ENCODE measurements at places on chromosomes 6 and 20. TPM values are rescaled to one million over a fixed set of nuclear protein-coding genes. Genes with fewer than 3 reads are reported as not detected.

Gene MYB
- total RNA-seq = 1.0 TPM

Gene SLC13A3
- total RNA-seq = 0.12 TPM

Gene GRM1
- total RNA-seq = 0.04 TPM

Gene MTO1
- total RNA-seq = 12.9 TPM

Gene MRAP2
- 1.3 TPM for total RNA-seq

Gene ARG1
- not detected for total RNA-seq

Gene CPNE1
- total RNA-seq = 209 TPM

Gene APOM
- 3.2 TPM for total RNA-seq

Gene CCN6
- total RNA-seq = not detected

Gene SALL4
- total RNA-seq = 1.3 TPM

Gene BMP2
- total RNA-seq = 0.58 TPM

Gene PPP1R14C
- total RNA-seq = 1.4 TPM

Gene APOBEC2
- not detected for total RNA-seq

Gene NRSN1
- not detected for total RNA-seq

Gene CAGE1
- not detected for total RNA-seq

Gene PBOV1
- total RNA-seq = not detected

Gene TNXB
- total RNA-seq = 0.89 TPM

Gene GGTLC1
- not detected for total RNA-seq

Gene SMAP1
- 16.7 TPM for total RNA-seq

Gene CPNE5
- total RNA-seq = 0.15 TPM

Gene NTSR1
- total RNA-seq = 0.33 TPM

Gene DOK5
- total RNA-seq = not detected

Gene TTLL9
- total RNA-seq = 0.11 TPM

Gene ZBTB46
- total RNA-seq = 0.77 TPM

Gene SCRT2
- total RNA-seq = not detected

Gene OSBPL2
- total RNA-seq = 18.6 TPM

Gene GNAS-AS1
- total RNA-seq = not detected

Gene TREM1
- total RNA-seq = 0.30 TPM

Gene STMND1
- total RNA-seq = not detected

Gene UNC93A
- not detected for total RNA-seq

Gene RCAN2
- not detected for total RNA-seq

Gene JPH2
- 1.2 TPM for total RNA-seq

Gene RGS17
- total RNA-seq = 5.9 TPM

Gene FAM83C
- total RNA-seq = not detected

Gene VTA1
- 39.7 TPM for total RNA-seq

Gene HLA-DQB1
- not detected for total RNA-seq

Gene FIG4
- 5.0 TPM for total RNA-seq

Gene WFDC10B
- total RNA-seq = not detected

Gene STK38
- 20.9 TPM for total RNA-seq

Gene SLPI
- total RNA-seq = 10.5 TPM

Gene MUC21
- not detected for total RNA-seq

Gene NUP43
- 19.0 TPM for total RNA-seq

Gene RAMACL
- total RNA-seq = 0.07 TPM

Gene CST4
- not detected for total RNA-seq

Gene PAK5
- total RNA-seq = not detected

Gene SCAND1
- total RNA-seq = 91.3 TPM

Gene TMC2
- total RNA-seq = not detected

Gene DEF6
- 0.08 TPM for total RNA-seq

Gene MUC22
- total RNA-seq = 0.01 TPM

Gene PM20D2
- 14.8 TPM for total RNA-seq

Gene EDN3
- 0.10 TPM for total RNA-seq

Gene ID4
- total RNA-seq = 2.4 TPM

Gene MYCT1
- total RNA-seq = not detected

Gene FAM210B
- 12.4 TPM for total RNA-seq

Gene MMP24
- 20.7 TPM for total RNA-seq

Gene BPIFB1
- total RNA-seq = 0.12 TPM

Gene TMEM63B
- 16.0 TPM for total RNA-seq

Gene POM121L2
- not detected for total RNA-seq
